Skin of body (tissue), 3 donors: ENCODE measurements at places on chromosomes 16 and 17. TPM values are rescaled to one million over a fixed set of nuclear protein-coding genes. Genes with fewer than 3 reads are reported as not detected.

DNA sequence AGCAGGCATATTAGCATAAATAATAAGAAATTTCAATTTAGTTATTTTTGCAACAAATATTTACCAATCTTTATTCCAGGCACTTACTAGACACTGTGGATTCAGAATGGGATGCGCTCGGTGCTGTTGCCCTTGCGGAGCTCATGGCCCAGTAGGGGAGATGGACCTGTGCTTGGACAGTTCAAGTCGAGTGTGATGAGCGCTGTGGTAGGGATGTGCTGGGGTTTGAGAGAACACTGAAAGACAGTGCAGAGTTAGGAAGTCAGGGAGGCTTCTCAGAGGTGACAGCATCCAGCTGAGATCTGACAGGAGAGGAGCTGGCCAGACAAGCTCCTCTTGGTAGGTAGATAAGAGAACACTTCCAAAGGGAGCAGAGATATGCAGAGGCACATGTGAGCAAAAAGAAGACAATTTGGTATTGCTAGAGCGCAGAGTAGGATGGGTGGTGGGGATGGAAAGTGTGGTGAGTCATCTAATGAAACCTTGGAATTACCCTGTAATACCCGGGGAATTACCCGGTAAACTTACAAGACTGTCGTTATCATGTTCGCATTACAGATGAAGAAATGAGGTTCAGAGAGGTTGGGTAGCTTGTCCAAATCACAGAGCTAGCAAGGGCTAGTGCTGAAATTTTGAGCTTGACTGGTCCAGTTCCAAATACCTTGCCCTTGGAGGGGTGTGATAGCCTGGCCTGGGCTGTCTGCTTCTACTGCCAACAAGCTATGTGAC lies 298.1 kb upstream of the N4BP1 start:
- no peak for DNase-seq

GRCh38 chr17:42155614-42156045 lies 841 bp upstream of the RAB5C start:
- DNase-seq: no peak

DNA sequence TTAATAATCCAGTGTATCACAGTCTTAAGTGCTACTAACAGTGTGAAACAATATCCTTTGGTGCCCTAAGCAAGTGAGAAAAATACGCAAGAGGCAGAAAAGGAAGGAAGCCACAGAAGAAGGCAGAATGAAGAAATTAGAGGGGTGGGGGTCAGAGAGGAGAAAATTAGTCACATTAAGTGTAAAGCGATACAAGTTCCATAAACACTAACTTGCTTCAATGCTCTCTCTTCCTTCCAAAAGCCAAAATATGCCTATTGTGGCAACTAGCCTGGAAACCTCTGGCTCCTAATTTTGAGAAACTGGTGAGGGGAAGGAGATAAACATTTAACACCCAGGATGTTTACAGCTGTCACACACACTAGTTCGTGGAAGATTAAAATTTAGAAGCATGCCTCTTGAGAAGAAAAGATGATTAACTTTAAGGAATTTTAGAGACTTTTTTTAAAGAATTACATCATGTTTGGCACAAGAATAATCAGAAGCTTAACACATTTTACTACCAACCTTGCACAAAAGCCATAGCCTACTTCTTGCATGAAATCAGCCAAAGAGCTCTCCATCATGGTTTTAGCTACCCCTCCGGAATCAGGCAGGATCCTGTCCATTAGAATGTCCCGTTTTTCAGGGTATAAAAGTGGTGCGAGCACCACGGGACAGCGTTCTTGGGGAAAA lies 44.7 kb downstream of the CNOT1 start:
- DNase-seq: peak; percentile 33

- no peak for DNase-seq
Measured at GRCh38 chr17:35557353-35557752, 3.3 kb downstream of the SLFN14 start.

DNA sequence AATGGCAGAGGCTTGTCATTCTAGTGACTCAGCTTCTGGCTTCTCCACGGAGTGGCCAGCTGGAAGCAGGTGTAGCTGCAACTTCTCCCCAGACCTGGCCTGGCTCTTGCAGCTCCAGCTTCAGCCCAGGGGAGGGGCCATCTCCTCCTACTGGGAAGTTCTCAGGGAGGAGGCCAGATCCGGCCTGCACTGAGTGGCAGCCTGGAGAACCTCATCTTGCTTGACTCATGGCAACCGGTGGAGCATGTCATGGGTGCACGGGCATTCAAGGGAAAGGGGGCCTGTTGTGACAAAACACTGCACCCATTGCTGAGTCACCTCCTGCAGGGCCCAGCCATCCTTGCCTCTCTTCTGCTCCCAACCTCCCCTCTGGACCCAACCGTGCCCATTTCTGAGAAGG lies 273.9 kb upstream of the MAF start:
- DNase-seq: no peak

DNA sequence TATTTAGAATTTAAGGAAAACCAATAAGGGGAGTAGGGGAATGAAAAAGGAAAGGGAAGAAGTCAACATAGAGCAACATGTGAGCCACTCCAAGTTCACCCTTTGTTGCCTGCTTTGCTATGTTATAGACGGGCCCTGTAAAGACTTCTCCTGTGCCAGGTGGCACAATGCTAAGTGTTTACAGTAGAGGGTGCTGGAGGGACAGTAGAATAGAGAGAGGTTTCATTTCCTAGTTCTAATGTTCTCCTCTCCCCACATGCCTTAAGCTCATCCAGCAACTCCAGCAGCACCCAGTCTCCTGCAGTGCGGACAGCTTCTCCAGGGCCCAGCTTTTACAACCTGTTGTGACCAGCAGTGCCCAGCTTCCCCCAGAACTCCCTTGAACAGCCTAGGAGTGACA lies 468.0 kb downstream of the HS3ST3B1 start:
- no peak for DNase-seq

DNA sequence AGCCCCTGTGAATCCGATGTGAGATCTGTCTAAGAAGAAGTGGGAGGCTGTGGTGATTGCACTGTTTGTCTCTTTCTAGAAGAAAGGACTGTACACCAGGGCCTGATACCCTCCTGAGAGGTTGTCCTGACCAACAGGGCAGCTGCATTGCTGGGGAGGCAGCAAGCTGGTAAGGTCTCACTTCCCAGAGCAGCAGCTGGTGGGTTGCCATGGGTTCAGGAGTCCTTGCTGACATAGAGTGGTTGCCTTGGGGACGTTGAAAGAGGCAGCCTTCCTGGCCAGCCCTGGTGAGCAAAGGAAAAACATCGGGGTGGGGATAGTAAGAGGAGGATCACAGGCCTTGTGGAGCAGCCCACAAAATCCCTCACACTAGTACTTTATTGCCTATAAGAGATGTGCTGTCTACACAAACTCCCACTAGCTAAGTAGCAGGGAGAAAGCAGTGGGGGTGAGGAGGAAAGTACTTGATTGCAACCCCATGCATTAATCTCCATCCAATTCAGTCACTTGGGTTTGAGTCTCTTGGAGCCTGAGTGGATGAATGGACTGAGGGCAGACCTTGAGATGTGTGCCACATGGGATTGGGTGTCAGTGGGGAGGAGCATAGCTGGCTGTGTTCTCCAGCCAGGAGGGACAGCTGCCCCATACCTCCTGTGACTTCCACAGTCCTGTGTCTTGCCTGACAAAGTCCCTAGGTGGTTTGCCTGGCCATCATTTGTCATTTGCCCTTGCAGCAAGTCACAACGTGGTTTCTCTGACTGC lies 143.8 kb upstream of the RPL38 start:
- no peak for DNase-seq

PHOSPHO1 gene
- 12.7 TPM for total RNA-seq
